ENCODE measurements at places on chromosomes 12 and 14. TPM values are rescaled to one million over a fixed set of nuclear protein-coding genes. Genes with fewer than 3 reads are reported as not detected.

CLEC2B gene
- total RNA-seq, result 22.3 TPM

ANO2 gene
- total RNA-seq, result 0.18 TPM

PDZRN4 gene
- 0.09 TPM for total RNA-seq

SEL1L gene
- 114 TPM for total RNA-seq

KLRG1 gene
- total RNA-seq, result 0.65 TPM

PKP2 gene
- total RNA-seq, result 0.55 TPM

FOXG1 gene
- total RNA-seq, result under 0.01 TPM

COPZ1 gene
- total RNA-seq, result 129 TPM

CLEC12A gene
- not detected for total RNA-seq

A2ML1 gene
- 0.09 TPM for total RNA-seq

MYH7 gene
- total RNA-seq, result not detected

SOX5 gene
- total RNA-seq, result 6.1 TPM

PIP4P1 gene
- total RNA-seq, result 21.6 TPM

GALNT8 gene
- total RNA-seq, result 0.18 TPM

MYO1H gene
- total RNA-seq, result not detected

CLEC7A gene
- 0.14 TPM for total RNA-seq

ADAM21 gene
- 0.55 TPM for total RNA-seq

PLBD1 gene
- 1.1 TPM for total RNA-seq

NDUFA9 gene
- 31.7 TPM for total RNA-seq

PROX2 gene
- total RNA-seq, result not detected

NFATC4 gene
- 48.2 TPM for total RNA-seq

TPPP2 gene
- total RNA-seq, result not detected

LBHD2 gene
- total RNA-seq, result not detected

SYCP3 gene
- total RNA-seq, result 0.14 TPM

Data from smooth muscle cell of bladder (primary cell).